ENCODE measurements at places on chromosomes 3 and 15.
A peak's percentile ranks its signal among the peaks of the same experiment; 100 is the strongest.

- peak; percentile 82 for DNase-seq
Measured at GRCh38 chr3:132417695-132418411, 551 bp downstream of the DNAJC13 start.

DNA sequence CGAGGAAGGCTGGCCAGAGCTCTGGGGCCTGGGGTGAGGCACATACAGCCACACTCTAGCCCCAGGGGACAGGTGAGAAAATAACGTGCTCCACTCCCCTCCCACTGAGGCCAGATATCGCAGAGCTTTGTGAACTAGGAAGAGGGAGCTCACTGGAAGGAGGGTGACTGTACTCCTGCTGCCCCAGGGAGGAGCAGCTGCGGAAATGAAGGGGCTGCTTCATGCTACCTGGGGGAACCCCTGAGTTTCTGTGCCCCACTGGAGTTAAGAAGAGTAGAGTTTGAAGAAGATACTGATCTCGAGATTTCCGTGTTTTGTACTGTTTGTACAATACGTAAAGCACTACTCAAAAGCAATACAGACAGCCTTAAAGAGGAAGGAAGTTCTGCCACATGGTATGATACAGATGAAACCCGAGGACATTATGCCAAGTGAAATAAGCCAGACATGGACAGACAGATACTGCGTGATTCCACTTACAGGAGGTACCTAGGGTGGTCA, 44.6 kb downstream of the CMTM6 start:
- DNase-seq, result no peak

GRCh38 chr3:53174346-53175250, 13.6 kb downstream of the PRKCD start:
- no peak for DNase-seq

DNA sequence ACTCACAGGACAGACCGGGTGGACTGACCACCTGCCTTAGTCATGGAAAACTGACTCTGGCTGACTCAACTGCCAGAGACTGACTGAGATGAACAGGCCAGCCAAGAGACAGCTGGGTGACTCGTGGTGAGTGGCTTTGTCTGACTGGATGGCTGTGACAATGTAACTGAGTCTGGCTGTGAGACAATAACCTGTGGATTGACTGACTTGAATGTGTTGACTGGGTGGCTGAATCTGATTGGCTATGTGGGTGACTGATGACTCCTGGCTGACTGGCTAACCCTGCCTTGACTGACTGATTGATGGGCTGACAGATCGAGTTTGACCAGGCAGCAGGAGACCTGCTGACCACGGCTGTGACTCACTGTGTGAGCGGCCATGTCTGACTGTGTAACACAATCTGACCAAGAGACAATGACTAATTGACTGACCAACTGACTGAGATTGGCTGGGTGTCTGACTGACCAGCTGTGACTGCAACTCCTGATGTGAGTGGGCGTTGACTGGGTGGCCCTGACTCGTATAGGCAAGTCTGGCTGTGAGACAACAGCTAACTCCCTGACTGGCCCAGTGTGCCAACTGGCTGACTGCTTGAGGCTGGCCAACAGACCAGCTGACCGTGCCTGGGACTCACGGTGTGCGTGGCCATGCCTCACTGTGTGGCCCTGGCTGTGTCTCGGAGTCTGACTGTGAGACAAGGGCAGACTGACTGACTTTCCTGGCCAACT, 509.1 kb downstream of the SHQ1 start:
- DNase-seq, result peak; percentile 95

DNA sequence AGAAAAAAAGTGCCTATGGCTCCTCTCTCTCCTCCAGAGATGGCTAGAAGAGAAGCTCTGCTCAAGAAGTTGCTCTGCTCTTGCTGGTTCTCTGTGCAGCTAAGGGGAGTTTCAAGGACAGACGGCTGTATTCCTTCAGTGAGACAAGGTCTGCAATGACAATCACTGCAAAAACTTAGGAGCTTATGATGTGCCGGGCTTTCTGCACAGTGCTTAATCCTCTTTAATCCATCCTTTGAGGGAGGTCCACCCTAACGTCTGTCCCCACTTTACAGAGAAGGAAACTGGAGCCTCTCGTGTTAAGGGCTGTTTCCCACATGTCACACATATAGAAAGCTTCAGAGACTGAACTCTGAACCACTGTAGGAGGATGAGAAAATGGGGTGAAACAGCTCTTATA, 260.6 kb downstream of the MEX3B start:
- DNase-seq, result no peak

DNA sequence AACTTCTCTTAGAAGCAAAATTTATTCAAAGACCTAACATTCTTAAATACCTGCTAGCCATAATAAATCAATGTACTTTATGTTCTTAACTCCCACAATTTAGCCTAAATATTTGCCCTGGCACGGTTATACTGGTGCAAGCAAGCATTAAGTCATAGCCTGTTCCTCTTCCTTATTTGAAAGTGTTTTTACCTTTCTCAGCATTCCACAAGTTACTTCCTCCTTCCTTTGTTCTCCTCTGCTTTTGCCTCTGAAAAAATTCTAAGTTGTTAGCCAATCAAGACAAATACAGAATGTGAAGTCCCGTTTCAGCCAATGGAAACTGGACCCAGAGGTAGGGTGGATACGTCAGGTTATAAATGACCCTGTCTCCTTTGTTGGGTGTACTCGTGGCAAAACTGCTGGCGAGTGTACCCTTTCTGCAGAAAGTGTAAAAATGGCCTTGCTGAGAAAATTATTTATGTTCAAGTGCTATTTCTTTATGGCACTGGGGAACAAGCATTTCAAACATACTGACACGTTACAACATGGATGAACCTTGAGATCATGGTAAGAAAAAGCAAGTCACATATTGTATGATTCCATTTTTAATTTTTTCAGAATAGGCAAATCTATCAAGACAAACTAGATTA, 3.1 kb upstream of the TATDN2 start:
- no peak for DNase-seq

GRCh38 chr3:124775877-124776276, 45.6 kb downstream of the UMPS start:
- no peak for DNase-seq

GRCh38 chr3:55974421-55975165, 487.5 kb upstream of the WNT5A start:
- DNase-seq, result no peak
